ENCODE measurements at places on chromosomes 5 and 9.

DNA sequence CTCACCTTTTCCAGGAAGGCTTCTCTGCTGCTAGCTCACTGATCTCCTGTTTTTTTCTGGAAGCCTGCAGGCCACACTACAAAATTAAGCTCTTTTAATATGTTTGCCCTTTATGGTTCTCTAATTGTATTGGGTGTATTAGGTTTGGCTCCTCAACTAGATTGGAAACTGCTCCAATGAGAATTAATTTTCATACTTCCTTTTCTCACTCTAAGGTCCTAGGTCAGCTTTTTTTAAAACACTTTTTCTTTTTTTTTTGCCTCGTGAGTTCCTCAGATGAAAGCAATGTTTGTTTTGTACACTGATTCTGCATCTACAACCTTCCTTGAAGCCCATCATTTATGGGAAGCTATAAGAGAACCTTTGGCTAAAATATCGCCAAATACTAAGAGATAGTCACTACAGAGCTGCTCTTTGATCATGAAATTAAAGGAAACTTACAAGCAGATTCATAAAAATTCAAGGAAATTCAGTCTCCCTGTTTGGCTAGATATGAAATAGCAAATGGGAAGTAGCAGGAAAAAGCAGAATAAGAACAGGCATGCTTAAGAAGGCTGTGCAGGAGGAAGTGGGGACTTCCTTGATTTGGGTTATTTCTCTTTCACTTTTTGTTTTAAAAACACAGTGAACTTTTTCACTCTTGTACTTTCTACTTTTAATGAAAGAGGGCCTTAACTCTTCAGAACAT is 55.2 kb upstream of the FYB1 start:
- DNase-seq = no peak

- DNase-seq = no peak
Observed at GRCh38 chr5:608429-609370, 3.4 kb upstream of the CEP72 start.

DNA sequence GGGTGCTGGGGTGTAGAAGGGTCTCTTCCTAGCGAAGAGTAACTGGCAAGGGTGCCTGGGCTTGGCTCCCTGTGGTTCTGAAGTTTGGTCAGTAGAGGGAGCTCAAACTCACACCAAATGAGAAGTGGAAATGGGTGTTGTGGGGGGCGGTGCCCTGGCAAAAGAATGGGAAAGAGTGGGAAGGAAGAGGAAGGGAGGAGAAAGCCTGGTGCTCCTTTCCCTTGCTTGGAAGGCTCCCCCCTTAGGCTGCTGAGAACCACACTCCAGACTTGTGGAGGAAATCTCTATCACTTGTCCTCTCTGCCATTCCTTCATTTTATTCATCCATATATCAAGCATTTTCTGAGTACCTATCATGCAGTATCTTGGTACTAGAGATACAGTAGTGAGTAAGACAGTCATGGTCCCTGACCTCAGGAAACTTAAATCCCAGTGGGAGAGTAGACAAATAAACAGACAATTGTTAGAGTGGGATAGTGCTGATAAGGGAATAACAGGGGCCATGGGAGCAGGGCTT is 13.0 kb downstream of the SLC4A9 start:
- peak; percentile 13 for DNase-seq

DNA sequence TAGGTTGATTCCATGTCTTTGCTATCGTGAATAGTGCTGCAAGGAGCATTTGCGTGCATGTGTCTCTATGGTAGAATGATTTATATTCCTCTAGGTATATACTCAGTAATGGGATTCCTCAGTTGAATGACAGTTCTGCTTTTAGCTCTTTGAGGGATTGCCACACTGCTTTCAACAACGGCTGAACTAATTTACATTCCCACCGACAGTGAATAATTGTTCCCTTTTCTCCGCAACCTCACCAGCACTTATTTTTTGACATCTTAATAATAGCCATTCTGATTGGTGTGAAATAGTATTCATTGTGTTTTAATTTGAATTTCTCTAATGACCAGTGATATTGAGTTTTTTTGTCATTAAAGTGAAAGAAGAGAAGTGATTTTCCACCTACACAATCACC is 18.5 kb downstream of the IFNA5 start:
- DNase-seq = no peak

GRCh38 chr5:103938146-103938695 is 375.6 kb upstream of the NUDT12 start:
- DNase-seq = no peak

- DNase-seq = no peak
Observed at GRCh38 chr5:131142970-131143617, 22.0 kb downstream of the HINT1 start.

- no peak for DNase-seq
Observed at GRCh38 chr9:90476058-90476457, 166.6 kb downstream of the DIRAS2 start.

DNA sequence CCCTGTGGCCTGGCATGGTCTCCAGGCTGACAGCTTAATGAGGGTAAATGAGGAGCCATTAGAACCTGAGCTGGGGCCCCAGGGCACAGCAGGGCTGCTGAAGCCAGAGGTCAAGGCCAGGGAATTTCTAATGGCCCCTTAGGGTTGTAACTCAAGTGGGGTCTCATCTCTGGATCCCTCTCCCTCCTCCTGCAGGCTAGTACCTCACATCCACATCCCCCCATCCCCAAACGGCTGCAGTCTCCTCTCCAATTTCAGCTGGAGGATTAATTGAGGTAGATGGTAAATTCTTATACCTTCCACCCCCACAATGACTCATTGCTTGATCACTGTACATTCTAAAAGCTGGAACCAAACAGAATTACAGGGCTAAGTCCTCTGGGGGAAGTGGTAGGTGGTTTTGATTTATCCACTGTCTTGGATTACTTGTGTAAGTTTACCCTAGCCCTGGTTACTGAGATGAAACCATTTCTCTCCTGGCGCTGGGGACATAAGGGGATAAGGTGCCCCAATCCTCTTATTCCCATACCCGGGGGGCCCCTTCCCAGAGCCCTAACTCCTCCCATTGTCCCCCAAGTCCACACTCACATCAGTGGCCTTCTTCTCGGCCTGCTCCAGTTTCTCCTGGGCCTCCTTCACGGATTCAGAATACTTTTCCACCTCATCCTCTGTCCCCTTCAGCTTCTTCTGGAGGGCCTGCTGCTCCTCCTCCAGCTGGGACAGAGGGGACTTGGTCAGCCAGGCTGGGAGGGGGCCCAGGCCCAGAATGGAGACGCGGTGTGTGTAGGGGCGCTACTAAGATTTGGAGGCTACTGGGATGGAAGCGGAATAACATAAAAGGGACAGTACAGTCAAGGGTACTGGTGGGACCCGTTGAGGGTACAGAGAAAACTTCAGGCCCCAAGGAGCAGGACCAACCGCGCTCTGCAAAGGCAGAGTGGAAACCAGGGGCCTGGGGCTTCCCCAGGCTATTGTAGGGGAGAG is 875 bp downstream of the TPM2 start:
- no peak for DNase-seq

DNA sequence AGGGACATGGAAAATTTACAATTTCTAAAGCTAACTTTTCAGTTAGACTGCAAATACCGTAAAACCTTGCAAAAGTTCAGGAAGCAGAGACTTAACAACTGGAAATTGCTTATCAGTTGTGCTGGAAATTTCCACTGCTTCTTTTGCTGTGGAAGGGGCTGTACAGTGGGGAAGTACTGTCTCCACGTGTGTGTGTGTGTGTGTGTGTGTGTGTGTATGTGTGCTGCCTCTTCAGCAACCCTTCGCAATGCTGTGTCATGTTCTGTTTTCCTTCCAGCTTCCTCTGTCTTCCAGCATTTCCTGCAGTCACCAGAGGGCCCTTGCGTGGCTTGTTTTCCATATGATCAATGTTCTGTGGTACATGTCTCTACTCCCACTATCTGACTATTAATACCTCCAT is 87.5 kb upstream of the RANBP3L start:
- no peak for DNase-seq

DNA sequence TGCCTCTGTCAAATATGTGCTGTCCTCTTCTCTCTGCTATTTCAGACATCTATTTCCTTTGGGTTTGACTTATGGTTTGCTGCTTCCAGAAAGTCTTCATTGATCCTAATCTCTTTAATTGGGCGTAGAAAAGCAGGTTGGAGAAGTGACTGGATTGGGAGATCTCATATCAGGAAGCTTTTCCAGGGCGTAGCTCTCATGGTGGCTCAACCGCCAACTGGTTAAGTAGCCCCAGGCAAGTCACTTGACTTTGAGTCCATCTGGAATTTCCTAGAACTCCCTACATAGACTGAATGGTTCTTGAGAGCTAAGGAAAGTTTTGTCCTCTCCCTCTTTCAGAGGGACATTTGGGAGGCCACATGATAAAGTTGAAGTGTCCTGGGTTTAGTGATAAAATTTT is 192.3 kb upstream of the GLRA1 start:
- no peak for DNase-seq

DNA sequence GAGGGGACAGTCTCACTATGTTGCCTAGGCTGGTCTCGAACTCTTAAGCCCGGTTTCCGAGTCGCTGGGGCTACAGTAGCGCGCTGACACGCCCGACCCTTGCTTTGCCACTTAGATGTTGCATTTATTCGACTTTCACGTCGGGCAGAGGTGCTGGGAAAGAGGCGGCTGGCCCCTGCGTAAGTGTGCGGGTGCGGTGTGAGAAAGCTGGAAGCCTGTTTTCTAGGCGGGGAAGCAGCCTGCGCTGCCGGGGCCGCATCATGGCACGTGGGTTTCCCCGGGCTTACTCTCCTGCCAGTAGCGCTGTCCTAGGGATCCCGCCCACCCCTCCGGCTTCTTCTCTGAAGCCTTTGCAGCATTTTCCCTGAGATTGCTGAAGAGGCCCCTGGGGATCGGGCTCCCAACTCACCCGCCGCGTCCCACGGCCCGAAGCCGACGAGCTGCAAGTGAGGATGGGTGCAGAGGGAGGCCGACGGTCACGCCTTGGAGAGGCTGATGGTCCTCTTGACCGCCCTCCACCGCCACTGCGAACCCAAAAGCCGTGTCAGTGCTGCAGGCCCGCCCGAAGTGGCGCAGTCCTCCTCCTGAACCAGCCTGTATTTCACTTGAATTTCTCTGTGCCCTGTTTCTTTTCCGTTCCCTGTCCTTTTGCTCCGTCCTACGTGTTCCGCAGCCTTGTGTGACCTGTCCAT is 5.8 kb upstream of the TRIM41 start:
- peak; percentile 36 for DNase-seq

GRCh38 chr9:37999588-38000189 is 69.3 kb downstream of the SHB start:
- DNase-seq = no peak

DNA sequence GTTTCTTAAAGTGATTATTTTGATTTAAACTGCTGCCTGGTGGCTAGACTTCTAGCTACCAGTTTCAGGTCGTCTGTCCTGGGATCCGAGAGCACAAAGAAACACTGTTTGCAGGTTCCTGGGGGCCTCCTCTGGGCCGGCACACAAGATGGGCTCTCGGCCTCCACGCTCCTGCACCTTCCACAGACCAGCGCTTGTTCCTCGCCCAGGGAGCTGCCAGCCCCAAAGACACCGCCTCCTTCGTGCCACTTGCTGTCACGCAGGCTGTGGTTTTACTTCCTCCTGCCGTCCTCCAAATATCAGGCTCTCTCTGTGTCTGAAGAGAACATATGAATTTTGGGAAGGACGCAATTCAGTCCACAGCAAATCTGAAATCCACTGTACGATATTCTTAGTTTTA is 105.8 kb downstream of the ROR2 start:
- no peak for DNase-seq

- no peak for DNase-seq
Observed at GRCh38 chr9:135818718-135819475, 88.4 kb downstream of the CAMSAP1 start.

GRCh38 chr5:204001-204400 is 12.7 kb downstream of the LRRC14B start:
- DNase-seq = no peak

GRCh38 chr5:79962575-79963222 is 28.4 kb downstream of the MTX3 start:
- DNase-seq = no peak

DNA sequence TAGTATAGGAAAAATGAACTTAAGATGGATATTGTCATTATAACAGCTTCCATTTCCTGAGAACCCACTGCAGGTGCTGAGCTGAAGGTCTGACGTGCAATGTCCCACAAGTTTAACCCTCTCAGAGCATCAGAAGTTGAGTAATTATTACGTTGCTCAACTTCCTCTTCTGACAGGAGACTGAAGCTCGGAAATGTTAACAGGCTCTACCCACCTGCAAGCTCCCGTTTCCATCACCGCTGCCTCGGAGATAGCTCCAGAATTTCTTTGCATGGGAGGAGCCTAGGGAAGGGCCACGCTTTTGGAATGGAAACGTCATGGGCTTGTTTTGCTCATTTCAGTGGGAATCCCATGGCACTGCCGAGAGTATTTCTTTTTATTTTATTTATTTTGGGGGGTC is 1.0 kb upstream of the NTMT1 start:
- no peak for DNase-seq

GRCh38 chr9:82488313-82489200 is 500.0 kb downstream of the SPATA31D1 start:
- DNase-seq = no peak

DNA sequence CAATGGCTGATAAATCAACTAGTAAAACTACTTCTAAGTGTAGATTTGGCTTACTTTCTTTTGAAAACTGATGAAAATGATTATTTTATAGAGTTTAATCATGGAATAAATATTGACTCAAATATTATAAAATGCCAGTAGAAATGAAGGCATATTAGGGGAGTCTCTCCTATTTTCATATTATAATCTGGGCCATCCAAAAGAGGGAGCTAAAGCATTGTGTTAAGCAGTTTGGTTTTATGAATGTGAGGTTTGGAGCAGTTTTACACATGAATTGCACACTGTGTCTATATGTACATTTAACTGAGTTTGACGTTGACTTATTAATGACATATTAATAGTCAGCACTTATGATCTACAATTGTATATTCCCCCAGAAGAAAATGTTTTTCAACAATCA is 17.4 kb downstream of the CDH9 start:
- DNase-seq = no peak

DNA sequence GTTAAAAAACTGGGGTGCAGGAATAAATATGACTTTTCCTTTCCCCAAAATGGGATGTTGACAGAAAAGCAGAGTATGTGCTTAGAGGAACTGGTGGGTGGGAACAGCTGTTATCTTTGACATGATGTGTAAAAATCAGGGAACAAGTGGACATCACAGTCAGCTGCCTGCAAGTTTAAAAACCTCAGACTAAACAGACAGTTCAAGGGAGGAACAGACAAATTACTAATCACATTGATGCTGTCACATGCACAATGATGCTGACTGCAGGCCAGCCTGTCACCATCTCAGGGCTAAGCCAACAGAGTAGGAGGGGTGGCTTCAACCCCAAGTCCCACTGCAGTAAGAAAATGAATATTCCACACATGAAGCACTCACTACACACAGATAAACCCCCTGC is 38.2 kb upstream of the UBAP2 start:
- DNase-seq = no peak

- DNase-seq = no peak
Observed at GRCh38 chr5:816176-816575, 31.6 kb upstream of the ZDHHC11B start.
